HAP-1 (cell line): ENCODE measurements at places on chromosomes 13 and 19.

DNA sequence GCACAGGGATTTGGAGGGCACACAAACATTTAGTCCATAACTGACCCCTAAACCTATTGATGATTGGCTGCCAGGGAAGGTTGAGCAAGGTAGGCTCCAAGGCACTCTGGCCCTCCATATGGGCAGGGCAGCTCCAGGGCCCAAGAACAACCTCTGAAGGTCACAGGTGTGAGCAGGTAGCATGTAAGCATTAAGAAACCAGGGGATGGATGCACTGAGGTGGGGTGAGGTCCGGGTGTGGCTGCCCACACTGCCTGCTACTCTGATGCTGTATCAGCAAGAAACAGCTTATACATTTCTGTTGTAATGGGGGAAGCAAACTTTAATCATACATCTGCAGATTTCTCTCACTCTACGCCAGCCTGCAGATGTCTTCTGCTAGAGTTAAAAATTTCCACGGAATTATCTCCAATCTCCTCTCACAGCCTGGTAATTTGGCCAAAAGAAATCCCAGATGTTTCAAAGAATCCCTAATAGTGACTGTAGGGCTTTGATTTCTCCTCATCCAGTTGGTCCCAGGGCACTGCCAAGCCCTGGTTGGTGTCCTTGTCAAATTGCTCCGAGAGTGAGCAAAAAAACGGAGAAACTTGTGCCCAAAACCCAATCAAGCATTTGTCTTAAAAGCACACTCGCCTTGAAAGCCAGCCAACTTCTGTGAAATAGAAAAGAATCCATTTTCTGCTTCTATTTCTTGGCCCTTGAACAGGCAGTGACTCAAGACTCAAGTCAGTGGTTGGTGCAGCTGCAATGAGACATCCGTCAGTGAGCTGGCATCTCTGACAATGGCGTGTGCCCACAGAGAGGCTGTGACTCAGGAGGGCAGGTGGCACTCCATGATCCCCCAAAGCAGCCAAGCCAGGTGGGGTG lies 72.5 kb upstream of the MRI1 start:
- no peak for DNase-seq

DNA sequence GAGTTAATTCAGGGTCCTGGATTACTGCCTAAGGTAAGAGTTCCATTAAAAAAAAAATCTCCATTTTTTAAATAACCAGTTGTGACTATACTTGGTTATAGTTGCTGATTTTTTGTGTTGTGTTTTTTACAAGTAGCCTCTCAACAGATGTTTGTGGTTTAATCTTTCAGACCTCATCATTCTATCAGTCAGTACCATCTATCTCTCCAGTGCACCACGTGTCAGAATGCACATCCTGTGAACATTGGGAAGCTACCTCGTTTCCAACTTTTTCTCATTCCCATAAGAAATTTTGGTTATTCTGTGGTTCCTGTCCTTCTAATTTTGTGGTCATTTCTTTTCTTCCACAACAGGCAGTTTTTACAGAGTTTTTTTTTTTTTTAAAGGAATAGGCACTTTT lies 39.2 kb downstream of the WDFY2 start:
- no peak for DNase-seq

DNA sequence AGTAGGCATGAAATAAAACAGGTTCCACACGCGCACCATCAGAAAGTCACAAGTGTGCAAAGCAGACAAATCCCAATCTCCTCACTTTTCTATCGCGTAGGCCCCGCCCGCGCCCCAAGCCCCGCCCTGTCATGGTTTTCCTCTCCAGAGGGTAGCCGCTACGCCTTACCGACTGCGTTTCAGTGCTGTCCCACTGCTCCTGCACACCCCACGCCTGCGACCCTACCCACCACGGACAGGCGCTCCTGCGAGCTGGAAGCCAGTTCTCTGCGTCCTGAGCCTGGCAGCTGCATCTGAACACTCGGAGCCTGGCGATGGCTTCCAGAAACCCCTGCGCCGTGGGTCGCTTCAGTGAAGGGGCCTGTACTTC lies 379 bp upstream of the ZNF470 start:
- DNase-seq = no peak

DNA sequence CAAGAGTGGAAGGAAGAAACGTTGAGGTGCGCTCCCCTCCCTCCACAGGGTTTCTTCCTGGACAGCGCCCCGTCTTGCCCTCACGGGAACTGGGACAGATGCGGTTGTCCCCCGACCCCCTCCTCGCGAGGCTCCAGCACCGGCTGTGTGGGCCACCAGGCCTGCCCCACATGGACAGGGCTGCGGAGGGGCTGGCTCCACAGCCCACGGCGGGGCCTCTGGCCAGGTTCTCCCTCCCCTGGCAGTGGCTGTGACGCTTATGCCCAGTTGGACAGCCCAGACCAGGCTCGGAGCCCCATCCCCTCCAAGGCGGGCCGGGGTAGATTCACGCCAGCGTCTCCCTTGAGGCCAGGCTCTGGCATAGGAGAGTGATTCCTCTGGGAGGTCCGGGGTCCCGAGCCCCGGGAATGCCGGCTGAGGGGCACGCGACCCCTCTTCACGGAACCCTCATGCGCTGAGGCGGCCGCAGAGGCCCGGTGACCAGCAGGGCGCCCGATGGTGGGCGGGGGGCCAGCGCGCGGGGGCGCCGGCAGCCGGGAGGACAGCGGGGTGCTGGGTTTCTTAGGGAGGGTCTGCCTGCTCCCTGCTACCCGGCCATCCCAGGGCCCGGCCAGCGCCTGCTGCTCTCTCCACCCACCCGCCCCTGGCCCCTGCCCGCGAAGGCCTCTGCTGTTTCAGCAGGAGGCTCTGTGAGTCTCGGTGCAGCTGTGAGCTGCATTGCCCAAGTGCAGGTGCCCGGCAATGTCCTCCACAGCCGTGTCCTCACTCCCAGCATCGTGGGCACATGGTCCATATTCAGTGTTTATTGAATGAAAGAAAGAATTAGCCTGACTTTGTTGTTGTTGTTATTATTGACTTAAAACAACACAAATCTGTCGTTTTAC lies 20.3 kb upstream of the GAS6 start:
- no peak for DNase-seq

DNA sequence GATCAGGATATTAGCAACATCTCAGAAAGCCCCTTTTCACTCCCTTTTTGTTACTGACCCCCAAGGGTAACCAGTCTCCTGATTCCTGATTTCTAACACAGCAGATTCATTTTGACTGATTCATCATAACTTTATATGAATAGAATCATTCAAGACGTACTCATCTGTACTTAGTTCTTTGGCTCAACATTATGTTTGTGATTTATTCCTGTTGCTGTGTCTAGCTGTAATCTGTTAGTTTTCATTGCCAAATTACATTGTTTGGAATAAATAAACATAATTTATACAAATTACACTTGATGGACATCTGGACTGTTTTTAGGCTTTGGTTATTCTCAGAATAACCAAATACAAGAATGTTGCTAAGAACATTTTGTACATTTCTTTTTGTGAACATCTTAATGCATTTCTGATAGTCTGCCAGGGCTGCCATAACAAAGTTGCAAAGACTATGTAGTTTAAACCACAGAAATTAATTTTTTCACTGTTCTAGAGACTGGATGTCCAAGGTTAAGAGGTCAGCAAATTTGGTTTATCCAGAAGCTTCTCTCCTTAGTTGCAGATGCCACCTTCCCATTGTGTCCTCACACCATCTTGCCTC lies 62.8 kb upstream of the EDNRB start:
- no peak for DNase-seq

DNA sequence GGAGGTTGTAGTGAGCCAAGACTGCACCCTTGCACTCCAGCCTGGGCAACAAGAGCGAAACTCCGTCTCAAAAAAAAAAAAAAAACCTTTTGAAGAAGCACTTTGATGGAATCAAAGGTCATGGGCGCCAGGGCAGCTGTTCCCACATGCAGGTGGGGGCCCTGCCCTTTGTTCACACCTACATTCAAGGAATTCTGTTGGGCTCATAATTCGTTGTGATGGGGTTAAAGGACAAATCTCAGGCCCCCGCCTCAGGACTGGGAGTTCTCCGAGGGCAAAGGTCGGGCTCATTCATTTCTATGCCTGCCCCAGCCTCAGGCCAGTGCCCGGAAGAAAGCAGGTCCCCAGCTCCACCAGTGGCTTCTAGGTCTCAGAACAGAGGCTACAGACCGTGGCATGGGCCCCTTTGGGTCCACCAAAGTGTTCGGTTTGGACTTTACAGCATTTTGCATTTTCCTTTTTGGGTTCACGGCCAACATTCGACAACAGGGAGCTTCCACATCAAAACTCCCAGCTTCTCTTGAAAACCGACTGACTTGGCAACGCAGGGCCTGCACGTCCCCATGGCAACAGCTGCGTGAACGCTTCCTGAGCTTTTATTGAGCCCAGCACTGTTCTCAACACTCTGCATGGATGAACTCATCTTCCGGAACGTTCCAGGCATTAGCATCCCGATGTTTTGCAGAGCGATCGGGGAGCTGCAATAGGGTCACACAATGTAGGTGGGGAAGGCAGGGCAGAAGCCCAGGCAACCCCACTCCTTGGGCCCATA lies 10.1 kb upstream of the GTF2F1 start:
- DNase-seq = no peak

GRCh38 chr19:4506449-4507149 lies 11.7 kb downstream of the PLIN4 start:
- no peak for DNase-seq

- DNase-seq = no peak
Measured at GRCh38 chr19:31572102-31572975, 223.1 kb upstream of the TSHZ3 start.
